Stimulated activated CD4-positive, alpha-beta T cell treated with anti-CD3 and anti-CD28 coated beads, Interleukin-4, amount 100 ng/mL, for 4 hours (primary cell): ENCODE measurements at places on chromosomes 2 and 18.

- no peak for DNase-seq
Observed at GRCh38 chr2:217775920-217776503, 226.8 kb downstream of the TNS1 start.

- DNase-seq, result no peak
Observed at GRCh38 chr2:137892739-137893138, 71.5 kb upstream of the HNMT start.

GRCh38 chr2:188314314-188315054 is 22.8 kb downstream of the GULP1 start:
- DNase-seq, result no peak

DNA sequence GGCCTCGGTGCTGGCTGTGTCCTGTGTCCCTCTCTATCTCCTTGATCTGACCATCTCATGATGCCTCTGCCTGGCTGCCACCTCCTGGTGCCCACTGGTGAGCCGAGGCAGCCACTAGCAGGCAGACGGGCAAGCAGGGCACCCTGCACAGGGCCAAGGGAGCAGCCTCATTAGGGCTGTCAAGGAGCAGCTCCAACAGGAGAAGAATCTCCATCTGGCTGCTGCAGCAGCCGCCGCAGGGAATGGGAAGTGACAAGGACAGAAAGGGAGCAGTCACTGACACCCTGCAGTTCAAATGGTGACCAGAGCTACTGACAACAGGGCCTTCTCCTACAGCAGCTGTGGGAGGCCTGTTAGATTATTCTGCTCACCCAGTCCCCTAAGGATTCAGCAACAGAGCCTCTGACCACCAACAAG is 32.6 kb downstream of the ALPK2 start:
- DNase-seq, result no peak

DNA sequence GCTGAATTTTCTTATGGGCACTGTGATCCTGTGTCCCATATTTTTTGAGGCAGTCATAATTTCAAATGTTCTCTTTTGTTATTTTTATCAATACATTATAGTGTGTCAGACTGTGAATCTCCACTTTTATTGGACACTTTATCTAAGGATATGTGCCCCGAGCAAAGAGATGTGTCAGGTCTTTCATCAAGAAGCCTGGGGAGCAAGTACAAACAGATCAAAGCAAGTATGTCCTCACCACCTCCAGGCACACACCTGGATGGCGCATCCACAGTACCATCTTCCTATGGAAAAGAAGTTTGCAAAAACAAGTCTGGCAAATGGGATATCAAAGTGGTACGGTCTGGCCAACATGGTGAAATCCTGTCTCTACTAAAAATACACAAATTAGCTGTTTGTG is 81.0 kb upstream of the ZNF236 start:
- DNase-seq, result no peak
